ENCODE measurements at places on chromosomes 3 and 15.

DNA sequence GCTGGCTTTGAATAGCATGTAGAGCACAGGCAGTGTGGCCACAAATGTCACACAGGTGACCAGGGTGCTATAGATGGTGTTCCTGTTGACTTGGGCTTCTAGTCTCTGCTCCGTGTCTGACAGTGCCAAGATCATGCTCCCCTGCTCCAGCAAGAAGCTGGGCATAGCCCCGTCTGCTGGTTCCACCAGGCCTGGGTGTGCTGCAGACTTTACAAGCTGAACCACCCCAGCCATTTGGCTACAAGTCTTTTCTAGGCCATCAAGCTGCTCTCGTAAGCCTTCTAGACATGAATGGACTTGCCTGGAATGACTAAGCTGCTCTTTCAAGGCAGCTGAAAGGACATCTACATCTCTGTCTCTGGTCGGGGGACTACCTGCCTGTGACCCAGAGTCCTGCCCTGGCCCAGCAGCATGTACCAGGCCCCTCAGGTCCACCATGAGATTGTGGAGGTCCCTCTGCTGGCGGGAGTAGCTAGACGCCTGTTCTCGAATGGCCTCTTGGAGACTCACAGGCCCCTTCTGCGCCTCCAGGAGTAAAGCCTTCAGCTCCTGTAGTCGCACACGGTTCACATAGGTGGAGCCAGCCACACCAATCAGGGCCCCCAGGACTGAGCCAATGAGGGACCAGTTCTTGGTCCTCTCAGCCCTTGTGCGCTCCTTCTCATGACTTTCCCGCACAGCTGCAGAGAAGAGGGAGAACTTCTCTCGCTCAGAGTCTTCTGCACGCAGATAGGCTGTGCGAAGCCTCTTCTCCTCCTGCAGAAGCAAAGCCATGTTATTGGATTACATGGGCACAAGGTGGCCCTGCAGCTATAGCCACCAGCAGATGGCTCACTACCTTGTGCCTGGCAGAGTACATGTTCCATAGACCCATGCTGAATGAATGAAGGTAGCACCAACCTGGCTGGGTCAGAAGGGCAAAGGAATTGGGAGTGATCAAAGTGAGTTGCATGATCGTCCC lies 2.8 kb upstream of the PLXNB1 start:
- no peak for DNase-seq

- no peak for DNase-seq
Observed at GRCh38 chr15:85825719-85826118, 31.0 kb upstream of the KLHL25 start.

- DNase-seq = no peak
Observed at GRCh38 chr3:186317478-186317877, 44.6 kb downstream of the DGKG start.

- no peak for DNase-seq
Observed at GRCh38 chr3:45906681-45907407, 20.5 kb downstream of the CCR9 start.

DNA sequence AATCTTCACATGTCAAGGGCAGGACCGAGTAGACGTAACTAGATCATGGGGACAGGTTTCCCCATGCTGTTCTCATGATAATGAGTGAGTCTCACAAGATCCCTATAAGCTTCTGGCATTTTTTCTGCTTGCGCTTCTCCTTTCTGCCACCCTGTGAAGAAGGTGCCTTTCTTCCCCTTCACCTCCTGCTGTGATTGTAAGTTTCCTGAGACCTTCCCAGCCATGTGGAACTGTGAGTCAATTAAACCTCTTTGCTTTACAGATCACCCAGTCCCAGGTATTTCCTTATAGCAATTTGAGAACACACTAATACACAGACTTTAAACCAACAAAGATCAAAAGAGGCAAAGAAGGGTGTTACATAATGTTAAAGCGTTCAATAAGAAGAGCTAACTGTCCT lies 156.6 kb upstream of the UBE2E2 start:
- no peak for DNase-seq

DNA sequence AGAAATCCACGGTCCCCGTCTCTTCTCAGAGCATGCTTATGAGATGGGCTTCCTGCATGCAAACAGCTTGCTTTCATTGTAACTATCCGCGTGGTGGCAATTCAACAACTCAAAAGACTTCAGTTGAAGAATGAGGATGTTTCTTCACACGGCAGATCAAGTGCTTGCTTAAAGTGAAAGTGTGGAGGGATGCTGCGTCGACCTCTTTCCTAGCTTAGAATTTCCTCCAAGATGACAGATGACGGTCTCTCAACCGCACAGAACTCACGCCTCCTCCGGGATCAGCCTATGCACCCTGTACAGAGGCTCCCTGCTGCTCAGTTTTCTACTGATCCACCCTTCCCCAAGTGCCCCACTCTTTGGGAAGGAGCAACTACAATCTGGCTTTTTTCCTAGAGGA lies 47.8 kb downstream of the PCSK6 start:
- DNase-seq = no peak

DNA sequence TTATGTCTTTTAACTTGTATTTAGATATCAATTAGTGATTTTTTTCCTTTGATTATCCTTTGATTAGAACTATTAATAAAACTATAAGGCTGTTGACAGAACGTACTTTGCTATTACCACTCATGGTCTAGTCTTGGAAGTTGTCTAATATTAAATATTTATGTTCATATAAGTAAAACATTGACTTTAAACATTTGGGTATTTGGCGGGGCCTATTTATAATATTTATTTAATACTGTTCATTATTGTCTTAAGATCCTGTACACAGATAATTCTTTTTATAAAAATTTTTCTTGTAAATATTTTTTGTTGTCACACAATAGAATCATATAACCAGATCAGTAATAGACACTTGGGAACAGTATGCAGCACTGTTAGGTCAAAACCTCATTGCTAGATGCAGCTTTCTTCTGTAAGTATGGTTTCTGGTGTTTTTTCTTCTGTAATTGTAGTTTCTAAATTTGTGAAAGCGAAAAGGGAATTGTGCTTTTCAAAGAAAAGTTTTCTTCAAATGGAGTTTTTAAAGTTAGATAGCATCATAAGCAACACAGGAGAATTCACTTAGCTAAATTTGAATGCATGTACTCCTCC lies 93.4 kb downstream of the FNDC3B start:
- no peak for DNase-seq

DNA sequence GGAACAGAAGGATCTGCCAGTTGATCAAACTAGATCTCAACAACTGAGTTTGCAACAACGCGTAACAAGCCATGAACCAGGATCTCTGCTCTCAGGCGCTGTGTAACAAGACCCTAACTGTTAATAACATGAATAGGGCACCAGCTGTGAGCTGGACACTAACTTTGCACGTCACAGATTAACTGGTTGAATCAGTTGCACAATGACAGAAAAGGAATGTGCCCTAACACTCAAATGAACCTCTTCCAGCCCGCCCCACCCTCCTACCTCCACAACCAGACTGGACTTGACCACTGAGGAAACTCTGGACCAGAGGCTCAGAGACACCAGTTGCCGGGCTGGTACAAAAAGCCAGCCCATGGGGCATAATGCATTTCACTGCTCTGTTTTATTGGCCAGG lies 34.3 kb downstream of the MCF2L2 start:
- no peak for DNase-seq

GRCh38 chr15:67033012-67033411 lies 32.4 kb upstream of the SMAD3 start:
- no peak for DNase-seq

DNA sequence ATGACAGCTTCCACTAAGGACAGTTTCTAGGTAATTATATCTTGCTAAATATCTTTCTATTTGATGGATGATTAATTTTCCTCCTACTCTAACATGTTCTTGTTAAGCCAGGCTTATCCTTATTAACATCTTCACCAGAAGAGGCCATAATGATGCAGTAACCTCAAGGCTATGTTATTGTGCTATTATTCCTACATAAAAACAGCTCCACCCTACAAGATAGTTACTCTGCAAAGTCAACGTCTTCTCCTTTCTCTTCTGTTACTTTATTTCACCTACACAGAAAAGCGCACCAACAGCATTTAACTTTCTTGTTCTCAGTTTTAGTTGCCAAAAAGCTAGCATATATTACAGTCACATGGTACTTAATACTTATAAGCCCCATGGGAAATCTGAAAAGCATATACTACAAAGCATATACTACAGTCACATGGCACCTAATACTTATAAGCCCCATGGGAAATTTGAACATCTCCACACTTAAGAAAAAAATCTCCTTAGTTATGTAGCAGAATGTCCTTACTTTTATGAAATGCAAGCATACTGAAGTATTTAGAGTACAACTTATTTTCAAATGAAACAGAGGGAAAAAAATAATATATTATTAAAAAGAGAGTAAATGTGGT lies 13.4 kb downstream of the ADAM10 start:
- no peak for DNase-seq

- DNase-seq = no peak
Observed at GRCh38 chr3:145089337-145089736, 1071.6 kb downstream of the PLOD2 start.

DNA sequence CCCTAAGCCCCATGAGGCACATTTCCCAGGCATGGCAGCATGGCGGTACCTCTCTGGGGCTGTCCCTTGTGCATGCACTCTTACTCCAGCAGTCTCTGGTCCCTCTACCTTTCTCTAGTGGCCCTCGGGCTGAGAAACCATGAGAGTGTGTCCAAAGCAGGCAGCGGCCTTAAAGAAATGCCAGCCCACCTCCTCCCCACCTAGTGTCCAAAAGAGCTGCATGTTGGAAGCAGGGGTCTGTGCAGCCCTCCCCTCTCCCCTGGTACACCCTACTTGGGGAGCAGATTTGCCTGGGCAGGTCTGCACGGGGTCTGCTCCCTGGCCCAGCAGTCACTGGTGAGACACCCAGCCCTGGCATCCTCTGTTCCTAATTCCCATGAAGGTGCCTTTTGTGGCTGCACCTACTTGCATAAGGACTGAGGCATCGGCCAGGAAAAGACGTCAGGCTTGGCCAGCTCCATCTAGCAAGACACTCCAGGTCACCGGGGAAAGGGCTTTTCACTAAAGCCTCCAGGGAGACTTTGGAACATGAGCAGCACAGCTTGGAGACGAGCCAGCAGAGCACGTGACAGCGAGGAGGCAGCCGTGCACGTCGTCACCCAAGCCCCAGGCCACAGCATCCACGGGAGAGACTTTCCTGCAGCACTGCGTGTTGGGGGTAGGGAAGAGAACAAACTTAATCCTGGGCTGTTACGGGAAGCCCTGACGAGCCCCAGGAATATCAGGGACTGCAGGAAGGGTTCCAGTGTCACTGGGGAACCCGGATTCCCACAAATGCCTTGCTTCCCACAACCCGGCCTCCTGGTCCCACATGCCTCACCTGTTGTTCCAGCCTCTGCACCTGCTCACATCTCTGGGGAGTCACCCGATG lies 38.8 kb downstream of the TM2D3 start:
- DNase-seq = no peak

DNA sequence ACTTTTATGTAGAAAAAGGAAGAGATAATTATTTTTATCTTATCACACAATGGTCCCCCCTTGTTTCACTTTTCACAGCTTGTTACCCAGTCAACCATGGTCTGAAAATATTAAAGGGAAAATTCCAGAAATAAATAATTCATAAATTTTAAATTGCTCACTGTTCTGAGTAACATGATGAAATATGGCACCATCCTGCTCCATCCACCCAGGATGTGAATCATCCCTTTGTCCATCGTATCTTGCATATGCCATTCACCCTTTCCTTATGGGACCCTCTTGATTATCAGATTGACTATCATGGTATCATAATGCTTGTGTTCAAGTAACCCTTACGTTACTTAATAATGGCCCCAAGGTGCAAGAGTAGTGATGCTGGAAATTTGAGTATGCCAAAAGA lies 43.7 kb downstream of the ANKRD28 start:
- DNase-seq = no peak

GRCh38 chr3:71591101-71591500 lies 7.6 kb upstream of the FOXP1 start:
- DNase-seq = no peak

DNA sequence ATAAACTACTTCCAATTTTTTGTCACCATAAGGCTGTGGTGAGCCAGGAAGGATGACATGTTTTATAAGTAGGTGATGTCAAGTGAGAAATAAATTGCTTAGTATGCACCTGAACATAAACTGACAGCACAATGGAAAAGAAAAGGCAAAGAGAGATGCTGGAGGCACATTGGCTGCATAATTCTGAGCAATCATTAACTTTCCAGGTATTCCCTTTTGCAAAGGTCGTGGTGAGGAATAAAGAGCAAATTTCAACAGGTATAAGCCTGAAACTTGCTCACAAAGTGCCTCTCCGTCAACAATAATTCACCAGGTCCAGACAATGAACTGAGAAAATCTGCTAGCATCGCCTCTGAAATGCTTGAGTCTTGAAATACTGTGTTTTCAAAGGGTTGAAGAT lies 48.2 kb downstream of the ITGB5 start:
- no peak for DNase-seq

GRCh38 chr3:4306860-4307259 lies 3.7 kb downstream of the SETMAR start:
- DNase-seq = no peak

DNA sequence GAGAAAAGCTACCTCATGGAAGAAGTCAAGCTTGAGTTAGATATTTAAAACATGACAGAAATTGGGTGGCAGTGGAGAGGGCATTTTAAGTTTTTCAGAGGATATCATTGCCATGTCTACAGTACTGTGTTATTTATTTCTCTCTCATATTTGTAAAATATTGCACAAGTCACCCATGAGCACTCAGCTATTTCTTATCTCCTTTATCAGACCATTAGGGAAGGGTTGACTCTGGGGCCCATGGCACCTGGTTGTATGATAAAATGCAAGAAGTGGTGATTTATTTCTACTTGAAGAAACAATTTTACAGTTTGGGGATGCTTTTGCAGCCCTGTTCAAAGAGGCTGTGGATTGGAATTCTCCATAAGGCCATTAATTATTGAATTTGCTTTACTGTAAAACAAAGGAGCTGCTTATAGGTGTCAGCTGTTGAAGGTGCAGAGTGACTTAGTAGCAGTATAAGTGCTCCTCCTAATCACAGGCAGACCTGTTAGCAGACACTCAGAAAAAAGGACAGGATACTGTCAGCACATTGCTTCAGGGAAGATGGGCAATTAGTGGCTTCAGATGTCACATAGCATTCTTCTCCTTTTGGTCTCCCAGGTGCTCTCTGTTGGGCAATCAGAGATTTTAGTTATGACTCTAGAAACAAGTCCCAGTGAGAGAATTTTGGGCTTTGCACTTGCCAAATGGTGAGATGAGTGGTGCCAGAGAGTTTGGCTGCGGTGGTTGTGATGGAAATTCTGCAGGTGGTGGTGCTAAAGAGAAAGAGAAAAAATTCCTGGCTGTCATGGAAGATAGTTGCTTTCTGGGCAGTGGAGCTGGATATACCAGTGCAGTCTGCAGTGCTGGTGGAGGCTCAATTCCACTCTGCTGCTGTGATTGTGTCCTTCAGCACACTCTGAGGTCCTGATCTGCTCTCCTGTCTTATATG lies 129.7 kb upstream of the ROPN1 start:
- no peak for DNase-seq

- DNase-seq = no peak
Observed at GRCh38 chr15:85871545-85871944, 76.8 kb upstream of the KLHL25 start.

DNA sequence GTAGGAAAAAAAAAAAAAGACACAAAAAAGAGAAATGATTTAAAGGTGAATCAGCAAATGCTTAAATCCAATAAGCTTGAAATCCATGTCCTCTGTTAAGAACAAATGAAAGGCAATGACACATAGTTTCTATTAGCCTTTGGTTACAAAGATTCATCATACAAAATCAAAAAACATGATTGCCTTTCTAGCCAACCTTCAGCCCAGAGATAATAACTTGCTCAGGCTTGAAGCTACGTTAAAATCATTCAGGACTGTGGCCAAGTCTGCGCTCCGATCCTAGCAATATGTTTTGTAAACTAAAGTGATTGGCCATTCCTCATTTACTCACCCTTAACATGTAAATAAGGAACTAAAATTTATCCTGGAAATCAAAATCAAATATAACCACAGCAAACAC lies 556.7 kb downstream of the FGF12 start:
- DNase-seq = no peak
